Suppressor macrophage (primary cell): ENCODE measurements at places on chromosomes 5 and 9.

- DNase-seq: no peak
These were observed 301.6 kb downstream of the ISL1 start for GRCh38 chr5:51684794-51685355.

DNA sequence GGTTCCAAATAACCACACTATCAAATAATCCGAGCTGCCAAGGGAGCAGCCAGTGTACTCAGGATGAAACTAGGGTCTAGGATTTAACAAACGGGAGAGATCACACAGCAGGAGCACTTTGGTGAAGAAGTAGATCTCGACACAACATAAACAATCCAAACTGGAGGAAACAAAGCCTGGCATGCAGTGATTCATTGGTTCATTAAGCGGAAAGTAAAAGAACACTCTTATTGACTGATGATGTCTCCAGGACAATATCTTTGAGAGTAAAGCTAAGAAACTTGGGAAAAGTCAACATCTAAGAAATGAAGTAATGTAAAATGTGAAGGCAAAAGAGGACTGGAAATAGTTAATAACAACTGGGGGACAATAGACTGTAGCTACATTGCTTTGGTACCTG lies 1478.3 kb upstream of the CDH9 start:
- DNase-seq: no peak

DNA sequence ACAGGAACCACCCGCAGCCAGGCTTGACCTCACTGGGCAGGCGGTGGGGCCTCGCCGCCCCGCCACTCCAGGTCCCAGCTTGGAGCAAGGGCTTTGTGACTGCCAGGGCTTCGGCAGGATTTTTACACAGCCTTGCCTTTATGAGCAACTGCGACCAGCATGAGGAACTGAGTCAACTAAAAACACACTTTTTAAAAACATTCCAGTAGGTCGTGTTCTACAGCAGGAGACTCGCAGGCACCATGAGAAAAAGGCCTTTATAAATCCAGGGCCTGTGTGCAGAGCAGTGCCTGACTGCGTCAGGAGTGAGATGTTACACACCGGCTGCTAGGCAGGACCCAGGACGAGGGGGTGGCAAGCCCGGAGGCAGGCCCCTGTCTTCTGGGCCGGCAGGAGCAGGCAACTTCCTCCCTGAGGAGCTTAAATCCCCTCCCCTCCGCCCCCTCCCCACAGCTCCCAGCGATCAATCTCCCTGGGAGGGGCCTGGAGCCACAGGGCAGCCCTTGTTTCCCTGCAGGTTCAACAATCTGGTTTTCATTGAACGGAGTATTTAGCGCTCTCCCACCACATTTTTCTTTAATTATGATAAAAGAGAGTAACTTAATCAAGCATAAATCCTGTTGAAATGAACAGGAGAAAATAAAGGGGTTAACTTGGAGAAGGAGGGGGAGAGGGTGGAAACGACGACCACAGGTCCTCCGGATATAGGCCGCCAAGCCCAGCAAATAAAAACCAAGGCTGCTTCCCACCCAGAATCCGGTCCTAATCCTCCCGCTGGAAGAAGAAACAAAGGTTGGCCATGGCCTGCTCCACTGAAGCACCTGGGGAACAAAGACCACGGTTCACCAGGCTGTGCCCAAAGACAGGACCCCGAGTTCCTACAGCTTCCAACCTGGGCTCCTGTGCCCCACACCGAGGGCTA lies 92.5 kb downstream of the ROR2 start:
- no peak for DNase-seq

DNA sequence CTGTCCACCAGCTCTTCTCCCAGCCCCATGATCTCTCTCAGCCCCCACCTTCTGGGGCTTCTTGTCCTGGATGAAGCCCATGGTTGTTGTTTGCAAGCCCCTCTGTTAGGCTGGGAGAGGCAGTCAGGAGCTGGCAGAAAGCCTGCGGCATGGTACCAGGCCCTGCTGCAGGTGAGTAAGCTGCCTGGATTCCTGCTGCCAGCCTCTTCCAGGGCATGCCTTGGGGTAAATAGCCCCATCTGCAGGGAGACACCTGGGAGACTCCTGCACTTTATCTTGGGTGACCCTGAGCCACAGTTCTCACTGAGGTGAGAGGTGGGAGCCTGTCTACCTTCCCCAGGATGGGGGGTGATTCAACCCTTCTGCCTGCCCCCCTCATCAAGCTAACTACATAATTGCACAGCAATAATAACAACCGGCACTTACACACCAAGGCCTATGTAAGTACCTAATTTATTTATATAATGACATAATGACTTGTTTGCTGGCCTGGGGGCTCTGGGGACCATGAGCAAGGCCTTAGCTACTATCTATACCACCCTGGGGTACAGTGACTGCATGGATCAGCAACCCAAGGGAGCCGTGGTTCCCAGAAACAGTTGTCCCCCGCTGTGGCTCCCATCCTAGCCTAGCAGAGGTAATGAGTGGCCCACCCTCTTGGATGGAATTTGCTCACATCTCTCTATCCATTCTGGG lies 116.0 kb downstream of the PSD2 start:
- DNase-seq: no peak

DNA sequence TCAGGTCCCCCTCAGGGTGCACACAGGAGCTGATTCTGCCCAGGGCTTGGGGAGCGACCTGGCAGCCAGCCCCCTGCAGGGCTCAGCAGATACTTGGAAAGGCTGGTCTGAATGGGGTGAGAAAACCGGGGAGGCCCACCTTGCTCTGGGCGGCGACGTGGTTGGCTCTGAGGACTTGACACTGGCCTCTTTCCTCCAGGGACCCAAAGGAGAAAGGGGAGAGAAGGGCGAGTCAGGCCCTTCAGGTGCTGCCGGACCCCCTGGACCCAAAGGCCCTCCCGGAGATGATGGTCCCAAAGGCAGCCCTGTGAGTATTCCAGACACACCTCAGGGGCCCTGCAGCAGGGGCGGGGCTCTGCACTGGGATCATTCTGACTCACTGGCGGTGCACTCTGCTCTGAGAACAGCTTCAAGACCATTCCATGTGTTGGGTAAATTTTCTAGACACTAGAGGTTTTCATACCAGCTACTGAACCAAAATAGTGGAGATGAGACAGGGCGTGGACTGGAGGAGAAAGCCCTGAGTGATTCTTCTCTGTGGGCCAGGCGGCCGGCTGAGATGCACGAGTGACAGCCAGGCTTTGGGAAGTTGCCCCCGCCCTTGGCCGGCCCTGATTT lies 65.9 kb upstream of the FCN2 start:
- DNase-seq: no peak

- no peak for DNase-seq
These were observed 65.4 kb downstream of the MED27 start for GRCh38 chr9:132014218-132014805.

- no peak for DNase-seq
These were observed 53.1 kb downstream of the AK8 start for GRCh38 chr9:132824951-132825350.

DNA sequence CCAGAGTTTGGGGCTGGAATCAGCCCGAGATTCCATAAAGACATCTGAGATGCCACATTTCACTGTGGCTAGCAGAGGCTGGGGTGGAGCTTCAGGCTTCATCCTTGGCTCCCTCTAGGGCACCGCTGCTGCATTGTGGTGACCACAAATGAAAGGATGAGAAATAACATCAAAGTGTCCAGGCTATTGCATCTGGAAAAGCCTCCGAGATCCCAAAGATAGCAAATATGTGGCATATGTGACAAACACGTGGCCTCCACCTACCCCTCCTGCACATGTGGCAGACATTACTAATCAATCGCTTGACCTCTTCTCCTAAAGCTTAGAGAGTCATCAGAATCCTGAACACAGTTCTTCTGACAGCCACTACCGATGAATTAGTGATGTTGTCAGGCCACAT lies 4.5 kb downstream of the SPARC start:
- no peak for DNase-seq

DNA sequence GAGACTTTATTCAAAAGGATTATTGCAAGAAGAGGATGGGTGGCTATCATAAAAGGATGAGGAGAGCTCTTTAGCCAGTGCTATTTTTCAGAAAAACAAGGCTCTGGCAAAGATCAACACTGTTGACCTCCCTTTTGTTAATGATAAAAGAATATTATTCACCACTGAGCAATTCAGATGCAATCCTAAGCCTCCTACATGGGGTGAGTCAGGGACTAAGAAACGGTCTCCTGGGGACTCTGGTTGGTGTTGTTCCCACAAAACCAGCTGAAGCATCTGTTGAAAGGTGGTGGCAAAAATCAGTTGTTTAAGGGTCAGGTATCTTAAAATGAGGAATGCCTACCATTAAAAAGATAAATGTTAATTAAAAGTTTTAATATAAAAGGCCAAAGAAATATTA lies 7.7 kb upstream of the GCNT1 start:
- peak; percentile 25 for DNase-seq

DNA sequence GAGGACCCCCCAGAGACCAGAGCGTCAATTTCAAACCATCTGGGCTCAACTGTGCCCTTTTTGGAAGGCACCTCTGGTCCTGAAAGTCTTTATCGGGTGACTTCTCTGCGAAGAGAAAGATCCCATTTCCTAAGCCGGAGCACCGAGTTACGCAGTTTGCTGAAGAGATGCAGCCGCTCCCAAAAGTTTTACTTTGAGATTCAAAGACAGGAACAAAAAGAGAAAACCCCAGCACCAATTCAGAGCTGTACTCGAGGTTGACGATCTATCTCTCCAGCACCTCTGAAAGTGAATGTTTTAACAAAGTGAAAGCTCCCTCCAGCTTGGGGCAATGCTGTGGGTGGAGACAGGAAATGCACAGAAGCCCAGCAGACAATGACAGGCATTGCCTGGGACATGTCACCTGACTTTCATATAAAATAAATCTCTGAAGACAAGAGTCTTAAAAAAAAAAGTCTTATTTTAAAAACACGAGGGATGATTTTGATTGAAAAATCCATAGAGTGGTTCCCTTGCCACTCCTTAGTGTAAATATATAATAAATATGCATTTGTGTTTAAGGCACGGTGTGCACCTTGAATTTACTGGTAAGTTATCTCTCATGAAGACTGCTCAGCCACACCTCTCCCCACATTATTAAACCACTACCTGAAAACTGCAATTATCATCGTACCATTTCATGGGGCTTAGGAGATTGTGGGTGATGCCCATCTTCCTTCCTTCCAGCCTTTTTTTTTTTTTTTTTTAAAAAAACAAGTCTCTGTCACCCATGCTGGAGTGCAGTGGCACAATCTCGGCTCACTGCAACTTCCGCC lies 79.9 kb downstream of the FNBP1 start:
- DNase-seq: peak; percentile 75

- no peak for DNase-seq
These were observed 6.0 kb downstream of the TMEM171 start for GRCh38 chr5:73126381-73126780.

DNA sequence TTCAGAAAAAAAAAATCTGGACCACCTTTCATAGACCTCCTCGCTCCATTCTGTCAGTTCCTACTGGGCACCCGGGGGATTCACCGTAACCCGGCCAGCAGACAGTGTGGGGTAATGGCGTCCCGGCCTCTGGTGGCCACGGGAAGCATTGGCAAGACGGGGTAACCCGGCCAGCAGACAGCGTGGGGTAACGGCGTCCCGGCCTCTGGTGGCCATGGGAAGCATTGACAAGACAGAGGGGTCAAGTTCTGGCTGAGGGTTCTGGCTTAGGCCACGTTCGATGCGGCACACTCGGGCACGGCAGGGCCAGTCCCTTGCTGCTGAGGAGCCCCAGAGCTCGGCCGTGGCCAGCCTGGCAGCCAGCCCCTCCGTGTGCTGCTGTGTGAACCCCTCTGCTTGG lies 116.2 kb upstream of the RAPGEF1 start:
- DNase-seq: no peak

GRCh38 chr9:108443741-108444140 lies 412.0 kb downstream of the ACTL7B start:
- no peak for DNase-seq

DNA sequence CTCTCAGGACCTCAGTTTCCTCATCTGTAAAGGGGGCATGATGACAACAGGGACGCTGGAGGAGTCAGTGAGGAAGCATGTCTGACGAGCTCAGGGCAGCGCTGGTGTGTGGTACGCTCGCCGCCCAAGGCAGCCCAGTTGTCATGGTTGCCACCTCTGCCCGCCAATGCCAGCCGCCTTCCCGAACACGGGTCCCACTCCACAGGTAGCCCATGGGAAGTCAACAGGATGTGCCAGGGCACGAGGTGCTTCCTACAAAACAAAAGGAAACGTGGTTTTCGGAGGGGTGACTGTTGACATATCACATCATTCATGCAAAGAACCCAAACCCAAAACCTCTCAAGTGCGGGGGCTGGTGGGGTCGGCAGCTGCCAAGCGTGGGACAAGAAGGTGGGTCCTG lies 58.1 kb downstream of the NEK6 start:
- no peak for DNase-seq

DNA sequence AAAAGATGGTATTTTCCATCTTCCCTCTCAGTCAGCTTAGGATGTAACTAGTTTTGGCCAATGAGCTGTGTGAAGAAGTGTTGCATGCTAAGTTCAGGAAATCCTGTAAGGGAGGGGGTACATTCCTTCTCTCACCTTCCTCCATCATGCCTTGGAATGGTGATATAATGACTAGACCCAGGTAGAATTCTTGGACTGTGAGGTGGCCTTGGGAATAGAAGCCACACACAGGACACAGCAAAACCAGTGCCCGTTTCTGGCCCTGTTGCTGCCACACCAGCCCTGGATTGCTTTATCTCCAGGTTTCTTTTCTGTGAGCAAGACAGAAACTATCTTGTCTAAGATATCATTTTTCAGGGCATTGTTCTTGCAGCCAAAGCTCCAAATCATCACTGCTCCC lies 10.5 kb upstream of the ZNF354A start:
- DNase-seq: no peak

DNA sequence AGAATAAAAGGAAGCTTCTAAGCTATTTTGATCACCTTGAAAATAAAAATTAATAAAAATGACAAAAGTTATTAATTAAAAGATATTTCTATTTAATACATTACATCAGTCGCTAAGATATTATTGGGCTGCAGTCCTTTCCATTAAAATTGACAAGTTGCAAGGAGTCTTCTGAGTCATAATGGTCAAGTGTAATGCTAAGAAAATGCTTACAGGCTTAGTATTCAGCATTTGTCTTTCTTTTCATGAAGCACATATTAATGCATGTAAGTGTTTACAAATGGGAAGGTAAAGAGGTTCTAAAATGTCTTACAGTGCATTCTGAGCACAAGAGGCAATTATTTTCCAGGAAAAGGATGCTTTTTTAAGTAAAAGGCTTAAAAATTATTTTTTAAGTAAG lies 17.3 kb downstream of the SPINK9 start:
- no peak for DNase-seq

DNA sequence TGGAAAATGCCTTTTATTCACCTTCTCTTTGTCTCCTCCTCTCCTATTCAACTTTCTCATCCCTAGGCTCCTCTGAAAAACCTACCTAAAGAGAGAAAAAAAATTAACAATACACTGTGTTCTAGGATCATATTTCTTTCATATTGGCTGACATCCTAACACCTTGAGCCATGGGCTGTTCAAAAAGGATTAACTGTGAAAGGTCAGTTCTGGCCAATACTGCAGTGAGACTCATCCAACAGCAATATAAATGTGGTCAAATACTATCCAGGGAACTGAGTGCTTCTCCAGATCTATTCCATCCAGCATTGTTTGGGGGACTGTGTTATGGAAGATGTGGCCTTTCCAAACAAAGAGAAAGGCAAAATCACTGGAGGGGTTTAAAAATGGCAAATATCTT lies 131.1 kb upstream of the MOCS2 start:
- DNase-seq: no peak

- peak; percentile 33 for DNase-seq
These were observed 57.6 kb downstream of the ANKRD55 start for GRCh38 chr5:56175488-56175887.

- DNase-seq: no peak
These were observed 78.6 kb upstream of the TBC1D9B start for GRCh38 chr5:179986328-179986727.

- no peak for DNase-seq
These were observed 125.6 kb upstream of the SLCO6A1 start for GRCh38 chr5:102624405-102624804.
